ENCODE measurements at places on chromosomes 16 and 17. TPM values are rescaled to one million over a fixed set of nuclear protein-coding genes. Genes with fewer than 3 reads are reported as not detected.

The TP53TG3D gene
- polyA plus RNA-seq = not detected

The DHRS7C gene
- 41.5 TPM for polyA plus RNA-seq

The KRT16 gene
- polyA plus RNA-seq = not detected

The KAT2A gene
- polyA plus RNA-seq = 51.9 TPM

The PRSS27 gene
- 1.4 TPM for polyA plus RNA-seq

The ARSG gene
- polyA plus RNA-seq = 2.7 TPM

The STXBP4 gene
- polyA plus RNA-seq = 5.6 TPM

The EVI2A gene
- 1.6 TPM for polyA plus RNA-seq

The ST6GALNAC1 gene
- polyA plus RNA-seq = 0.41 TPM

The ZNF18 gene
- 6.6 TPM for polyA plus RNA-seq

The PTX4 gene
- 0.13 TPM for polyA plus RNA-seq

The PRAC1 gene
- polyA plus RNA-seq = not detected

The CSH2 gene
- 1.2 TPM for polyA plus RNA-seq

The CFAP97D1 gene
- polyA plus RNA-seq = 0.08 TPM

The MYH3 gene
- polyA plus RNA-seq = 11,878 TPM

The MT1H gene
- not detected for polyA plus RNA-seq

The TM4SF5 gene
- not detected for polyA plus RNA-seq

The HNF1B gene
- polyA plus RNA-seq = not detected

The SNRNP25 gene
- polyA plus RNA-seq = 31.2 TPM

The GLP2R gene
- not detected for polyA plus RNA-seq

The LMF1 gene
- 12.1 TPM for polyA plus RNA-seq

The FNDC8 gene
- not detected for polyA plus RNA-seq

The ITGB4 gene
- polyA plus RNA-seq = 7.4 TPM

The GUCY2D gene
- polyA plus RNA-seq = 0.05 TPM

The TMEM98 gene
- polyA plus RNA-seq = 30.9 TPM

The C17orf100 gene
- 2.0 TPM for polyA plus RNA-seq

The C16orf89 gene
- 0.80 TPM for polyA plus RNA-seq

The EVPLL gene
- polyA plus RNA-seq = not detected

The PRSS53 gene
- 3.2 TPM for polyA plus RNA-seq

The TPSG1 gene
- polyA plus RNA-seq = 0.49 TPM

The PRSS33 gene
- polyA plus RNA-seq = not detected

The ZP2 gene
- 0.26 TPM for polyA plus RNA-seq

The RUNDC3A gene
- polyA plus RNA-seq = 11.0 TPM

The OR2C1 gene
- 0.33 TPM for polyA plus RNA-seq

The ZG16B gene
- 0.28 TPM for polyA plus RNA-seq

The MAPT gene
- polyA plus RNA-seq = 13.7 TPM

The PRR14 gene
- polyA plus RNA-seq = 20.5 TPM
